ENCODE measurements at places on chromosomes 5 and 9.

DNA sequence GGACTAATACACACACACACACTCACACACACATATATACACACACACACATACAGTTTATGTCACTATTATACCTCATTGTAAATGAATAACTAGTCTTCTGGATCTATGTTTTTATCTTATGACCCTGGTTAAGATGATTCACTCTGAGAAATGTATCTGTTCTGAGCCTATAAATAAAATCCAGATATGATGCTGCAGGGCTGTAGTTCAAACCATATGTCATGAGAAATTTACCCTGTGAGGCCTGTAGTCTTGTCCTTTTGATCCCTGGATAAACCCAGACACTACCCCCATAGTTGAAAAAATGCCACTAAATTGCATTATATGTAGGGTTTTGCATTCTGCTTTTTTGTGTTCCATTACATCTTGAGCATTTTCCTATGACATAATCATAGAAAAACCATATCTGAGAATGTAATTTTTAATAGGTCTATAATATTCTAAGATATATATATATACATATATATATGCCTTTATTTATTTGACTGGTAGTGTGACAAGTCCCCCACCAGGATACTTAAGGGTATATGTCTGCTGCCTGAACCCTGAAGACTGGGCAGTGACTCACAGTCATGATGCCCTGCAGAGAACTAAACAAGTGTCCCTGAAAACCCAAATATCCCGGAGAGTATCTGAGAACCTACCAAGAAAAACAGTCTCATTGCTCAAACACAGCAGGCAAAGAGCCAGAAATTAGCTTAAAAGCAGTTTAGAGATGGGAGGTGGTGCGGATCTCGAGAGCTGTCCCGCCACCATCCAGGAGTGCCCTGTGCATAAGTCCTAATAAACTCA, 18.4 kb upstream of the ALDOB start:
- no peak for DNase-seq

DNA sequence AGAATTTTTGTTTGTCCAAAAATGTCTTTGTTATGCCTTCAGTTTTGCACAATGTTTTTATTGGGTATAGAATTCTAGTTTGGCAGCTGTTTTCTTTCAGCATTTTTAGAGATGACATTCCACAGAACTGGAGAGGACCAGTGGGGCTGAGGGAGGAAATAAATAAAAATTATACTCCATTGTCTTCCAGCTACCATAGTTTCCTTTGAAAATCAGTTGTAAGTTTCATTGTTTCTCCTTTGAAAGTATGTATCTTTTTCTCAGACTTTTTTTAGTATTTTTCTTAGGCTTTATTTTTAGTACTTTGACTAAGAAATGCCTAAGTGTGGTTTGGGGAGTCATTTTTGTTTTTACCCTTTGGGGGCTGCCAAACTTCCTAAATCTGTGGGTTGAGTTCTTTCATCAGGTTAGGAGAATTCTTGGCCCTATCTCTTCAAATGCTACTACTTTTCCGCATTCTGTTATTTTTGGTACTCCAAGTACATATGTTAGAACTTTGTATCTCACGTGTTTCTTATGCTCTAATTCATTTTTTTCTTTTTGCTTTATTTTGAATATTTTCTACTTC, 15.2 kb upstream of the FBLL1 start:
- DNase-seq, result no peak

DNA sequence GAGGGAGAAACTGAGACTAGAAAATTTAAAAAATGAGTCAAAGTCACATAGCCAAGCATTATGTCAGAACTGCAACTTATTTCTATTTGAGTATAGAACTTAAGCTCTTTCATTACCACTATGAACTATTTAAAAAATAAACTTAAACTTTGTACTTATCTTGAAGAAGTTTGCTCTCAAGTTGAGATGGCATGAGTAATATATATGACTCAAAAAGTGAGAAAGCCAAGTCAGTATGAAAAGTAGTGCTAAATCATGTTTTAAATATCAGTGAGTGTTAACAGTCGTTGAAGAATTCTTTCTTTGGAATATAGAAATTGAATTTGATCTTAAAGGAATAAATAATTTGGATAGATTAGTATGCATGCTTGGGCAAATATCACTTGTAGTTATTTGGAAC, 36.3 kb upstream of the CDH10 start:
- DNase-seq, result no peak

GRCh38 chr5:178323961-178324360, 91.4 kb upstream of the PHYKPL start:
- DNase-seq, result no peak

DNA sequence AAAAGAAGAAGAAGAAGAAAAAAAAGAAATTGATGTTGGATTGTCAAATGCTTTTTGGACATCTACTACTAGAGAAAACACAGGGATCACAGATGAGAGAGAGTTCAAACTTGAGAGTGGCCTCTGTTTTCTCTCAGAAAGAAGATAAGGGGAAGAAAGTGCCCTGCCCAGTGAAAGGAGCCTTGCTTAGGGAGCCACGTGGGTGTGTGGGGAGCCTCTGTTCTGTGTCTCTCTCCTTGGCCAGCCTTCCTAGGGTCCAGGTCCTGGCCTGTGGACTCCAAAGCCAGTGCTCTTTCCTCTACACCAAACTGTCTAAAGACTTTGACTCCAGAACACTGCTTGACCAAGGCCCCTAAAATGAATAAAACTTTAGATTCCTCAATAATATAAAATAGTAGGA, 22.0 kb upstream of the COL15A1 start:
- DNase-seq, result no peak

GRCh38 chr5:133195250-133195649, 143.4 kb downstream of the HSPA4 start:
- DNase-seq, result no peak

DNA sequence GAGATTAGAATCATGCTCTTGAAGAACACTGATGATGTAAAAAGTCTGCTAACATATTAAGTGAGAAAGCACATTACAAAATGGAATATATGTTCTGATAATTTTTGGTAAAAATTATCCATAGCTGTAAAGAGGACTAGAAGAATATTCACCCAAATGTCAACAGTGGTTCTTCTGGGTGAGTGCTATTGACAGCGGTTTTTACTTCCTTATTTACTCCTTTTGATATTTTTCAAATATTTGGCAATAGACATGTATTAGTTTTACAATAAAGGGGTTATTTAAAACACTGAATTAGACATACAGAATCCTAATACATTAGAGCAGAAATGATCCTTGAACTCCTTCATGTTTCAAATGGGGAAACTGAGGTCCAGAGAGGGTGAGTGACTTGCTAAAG, 26.9 kb upstream of the MEGF9 start:
- DNase-seq, result no peak

DNA sequence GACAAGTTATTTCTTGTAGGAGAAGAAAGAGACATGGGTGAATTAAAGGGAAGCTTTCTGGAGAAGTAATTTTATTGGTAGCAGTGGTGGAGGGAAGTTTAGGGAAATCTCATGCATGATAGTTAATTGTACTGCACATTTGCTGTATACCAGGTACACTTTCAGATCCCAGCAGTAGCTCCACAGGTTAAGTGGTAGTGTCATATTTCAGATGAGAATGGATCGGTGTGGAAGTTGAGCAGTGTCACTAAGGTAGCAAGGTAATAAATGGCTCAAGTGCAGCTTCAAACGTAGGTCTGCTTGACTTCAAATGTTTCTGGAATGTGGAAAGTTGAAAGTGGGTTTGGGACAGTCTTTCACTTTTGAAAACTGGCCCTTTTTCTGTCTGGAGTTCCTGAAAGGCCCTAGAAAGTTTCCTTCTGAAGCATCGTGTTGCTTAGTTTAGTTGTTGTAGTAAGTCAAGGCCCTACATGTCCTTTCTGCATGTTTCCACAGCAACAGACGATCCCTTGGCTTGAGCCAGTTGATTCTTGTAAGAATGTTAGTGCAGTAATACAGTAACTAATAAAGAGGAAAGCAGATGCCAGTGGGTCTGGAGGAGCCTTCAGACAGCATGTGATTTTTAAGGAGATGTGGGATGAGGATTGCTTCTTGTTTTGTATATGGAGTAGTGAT, 3.7 kb downstream of the CLTA start:
- no peak for DNase-seq

DNA sequence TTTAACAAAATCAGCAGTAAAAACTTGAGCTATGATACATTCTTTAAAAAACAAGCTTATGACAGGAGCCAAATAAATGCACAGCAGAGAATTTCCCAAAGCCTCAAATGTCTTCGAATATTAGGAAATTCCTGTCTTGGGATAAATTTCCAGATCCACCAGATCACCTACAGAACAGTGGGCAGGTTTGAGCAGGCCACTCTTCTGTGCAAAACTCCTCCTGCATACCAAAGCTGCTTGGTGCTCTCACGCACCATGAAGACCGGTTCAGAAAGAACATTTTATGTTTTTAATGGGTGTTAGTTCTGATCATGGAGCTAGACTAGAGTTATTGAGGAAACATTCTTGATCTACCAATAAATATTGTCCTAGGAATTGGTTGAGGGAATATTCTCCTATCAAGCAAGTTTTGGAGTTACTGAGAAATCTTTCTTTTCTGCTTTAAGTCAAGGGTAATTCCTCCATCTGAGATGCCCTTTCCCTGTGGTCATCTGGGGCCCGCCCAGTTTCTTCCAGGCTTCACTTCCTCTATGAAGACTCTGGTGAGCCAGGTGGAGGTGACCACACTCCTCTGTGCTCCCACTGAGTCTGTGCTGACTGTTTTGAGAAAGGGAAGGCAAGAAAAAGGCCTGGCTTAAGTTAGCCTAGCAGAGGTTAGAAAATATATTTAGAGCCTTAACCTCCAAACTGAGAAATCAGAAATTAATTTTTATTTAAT, 17.9 kb downstream of the TNFSF15 start:
- DNase-seq, result no peak

DNA sequence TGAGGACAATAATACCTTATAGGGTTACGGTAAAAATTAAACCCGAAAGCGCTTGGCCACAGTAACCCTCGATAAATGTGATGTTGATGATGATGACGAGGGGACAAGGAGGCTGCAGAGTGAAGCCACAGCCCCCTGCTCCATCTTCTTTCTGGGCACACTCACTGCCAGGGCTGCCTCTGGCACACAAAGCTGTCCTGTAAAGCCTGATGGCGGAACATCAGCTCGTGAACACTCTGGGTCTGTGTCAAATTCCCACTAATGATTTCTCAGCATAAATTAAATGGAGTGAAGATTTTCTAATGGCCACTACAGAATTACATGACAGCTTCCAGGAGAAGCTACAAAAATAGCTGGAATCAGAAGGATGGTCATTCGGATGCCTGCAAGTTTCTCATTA, 142.2 kb downstream of the TTLL11 start:
- no peak for DNase-seq
